Stimulated activated CD8-positive, alpha-beta memory T cell treated with anti-CD3 and anti-CD28 coated beads, Interleukin-2, amount 100 ng/mL, for 48 hours (primary cell): ENCODE measurements at places on chromosomes 11 and 22.

DNA sequence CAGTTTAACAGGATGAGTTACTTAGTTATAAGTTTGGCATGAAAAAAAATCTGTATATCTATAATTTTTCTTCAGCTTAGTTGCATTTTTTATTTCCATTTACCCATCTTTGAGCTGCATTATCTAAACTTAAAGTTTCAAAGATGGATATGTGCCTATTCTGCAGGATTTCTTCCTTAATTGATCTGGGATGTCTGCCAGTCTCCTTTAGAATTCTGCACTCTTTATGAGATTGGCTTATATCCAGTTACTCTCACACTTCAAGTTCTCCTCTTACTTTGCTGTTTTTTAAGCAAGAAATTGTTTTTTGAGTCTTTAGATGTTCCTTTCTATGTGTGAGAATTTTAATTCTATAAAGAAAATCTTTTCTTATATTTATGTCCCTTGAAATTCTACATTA, 5.1 kb upstream of the PDGFD start:
- no peak for DNase-seq

GRCh38 chr11:15493066-15493465, 378.3 kb downstream of the INSC start:
- no peak for DNase-seq

- peak; percentile 36 for DNase-seq
Observed at GRCh38 chr11:33735271-33736147, 714 bp downstream of the CD59 start.

DNA sequence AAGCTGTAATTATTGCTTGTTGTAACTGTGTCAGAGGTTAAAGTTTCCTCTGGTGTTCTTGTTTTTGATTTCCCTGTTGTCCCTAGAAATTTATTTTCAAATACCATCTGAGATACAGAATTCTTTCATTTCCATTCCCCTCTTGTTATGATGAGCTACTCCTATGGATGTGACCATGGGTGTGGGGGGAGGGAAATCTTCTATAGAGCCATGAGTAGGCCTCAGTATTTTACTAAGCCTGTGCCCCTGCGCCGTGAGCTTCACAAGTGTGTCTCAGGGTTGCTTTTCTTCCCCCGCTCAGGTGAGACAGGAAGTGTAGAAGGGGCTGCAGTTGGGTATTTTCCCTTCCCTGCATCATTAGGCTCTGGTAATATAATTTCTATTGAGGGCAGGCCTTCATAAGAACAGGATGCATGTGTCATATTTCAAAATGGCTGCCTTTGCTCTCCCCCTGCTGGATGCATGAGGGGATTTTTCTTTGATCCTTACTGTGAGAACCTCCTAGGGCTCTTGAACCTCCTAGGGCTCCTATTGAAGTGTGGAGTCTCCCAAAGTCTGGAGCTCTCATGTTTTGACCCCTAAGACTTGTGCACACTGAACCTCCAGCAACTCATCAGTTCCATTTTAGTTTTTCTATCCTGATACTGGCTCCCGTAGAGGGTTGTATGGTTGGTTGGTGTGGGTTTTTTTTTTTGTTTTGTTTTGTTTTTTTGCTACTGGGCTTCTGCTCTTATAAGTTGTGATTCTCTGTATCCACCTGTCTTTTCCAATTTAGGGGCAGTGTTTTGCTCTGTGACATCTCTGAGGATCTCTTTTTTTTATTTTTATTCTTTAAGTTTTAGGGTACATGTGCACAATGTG, 658.2 kb downstream of the NTM start:
- no peak for DNase-seq

DNA sequence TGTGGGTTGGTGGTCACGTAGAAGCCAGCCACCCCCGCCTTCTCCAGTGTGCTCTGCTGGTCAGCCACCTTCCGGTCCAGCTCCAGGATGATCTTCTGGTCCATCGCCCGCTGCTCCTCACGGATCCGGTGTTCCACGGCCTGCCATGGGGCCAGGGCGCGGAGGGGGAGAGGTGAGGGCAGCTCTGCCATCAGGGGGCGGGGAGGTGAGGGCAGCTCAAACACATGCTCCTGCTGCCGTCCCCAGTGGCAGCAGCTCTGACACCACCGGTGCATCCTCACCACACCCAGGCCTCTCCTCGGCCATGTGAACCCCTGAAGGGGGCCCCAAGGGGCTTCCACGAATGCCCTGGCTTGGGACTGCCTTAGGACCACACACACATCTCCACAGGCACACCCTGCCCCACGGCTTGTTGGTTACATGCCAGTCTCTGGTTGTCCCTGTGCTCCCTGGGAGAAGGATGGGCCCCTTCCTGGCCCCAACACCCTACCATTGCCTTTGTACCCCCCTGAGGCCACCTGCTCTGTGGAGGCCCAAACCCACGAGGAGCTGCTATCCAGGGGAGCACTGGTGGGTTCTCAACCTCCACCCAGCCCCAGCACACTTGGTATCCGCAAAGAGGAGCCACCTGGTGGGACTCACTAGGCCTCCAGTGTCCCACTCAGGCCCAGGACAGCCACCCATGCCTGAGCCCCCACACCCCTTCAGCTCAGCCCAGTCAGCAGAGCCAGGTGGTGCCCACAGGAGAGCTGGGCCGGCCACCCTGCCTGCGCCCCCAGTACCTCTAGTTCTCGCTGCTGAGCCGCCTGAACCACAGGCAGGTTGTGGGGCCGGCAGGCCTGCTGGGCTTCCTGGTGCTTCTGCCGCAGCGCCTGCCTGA, 4.3 kb downstream of the DGCR6L start:
- no peak for DNase-seq

DNA sequence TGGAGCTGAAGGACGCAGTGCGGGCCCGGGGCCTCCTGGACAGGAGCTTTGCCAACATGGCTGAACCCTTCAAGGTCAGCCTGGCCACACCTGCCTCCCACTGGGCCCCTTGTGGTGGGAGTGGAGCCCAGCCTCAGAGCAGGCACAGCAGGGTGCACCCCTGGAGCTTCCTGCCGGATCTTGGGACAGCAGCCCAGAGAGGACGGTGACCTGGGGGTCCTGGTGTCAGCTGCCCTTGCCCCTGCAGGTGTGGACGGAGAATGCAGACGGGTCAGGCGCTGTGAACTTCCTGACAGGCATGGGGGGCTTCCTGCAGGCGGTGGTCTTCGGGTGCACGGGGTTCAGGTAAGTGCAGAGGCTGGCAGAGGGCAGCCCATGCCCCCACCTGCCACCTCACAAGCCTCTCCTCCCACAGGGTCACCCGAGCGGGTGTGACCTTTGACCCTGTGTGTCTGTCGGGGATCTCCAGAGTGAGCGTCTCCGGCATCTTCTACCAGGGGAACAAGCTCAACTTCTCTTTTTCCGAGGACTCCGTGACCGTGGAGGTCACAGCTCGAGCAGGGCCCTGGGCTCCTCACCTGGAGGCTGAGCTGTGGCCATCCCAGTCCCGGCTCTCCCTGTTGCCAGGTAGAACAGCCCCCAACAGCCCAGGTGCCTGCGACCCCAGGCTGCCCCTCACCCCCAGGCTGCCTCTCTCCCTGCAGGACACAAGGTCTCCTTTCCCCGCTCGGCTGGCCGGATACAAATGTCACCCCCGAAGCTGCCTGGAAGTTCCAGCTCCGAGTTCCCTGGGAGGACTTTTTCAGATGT, 5.1 kb downstream of the PGGHG start:
- DNase-seq, result no peak

DNA sequence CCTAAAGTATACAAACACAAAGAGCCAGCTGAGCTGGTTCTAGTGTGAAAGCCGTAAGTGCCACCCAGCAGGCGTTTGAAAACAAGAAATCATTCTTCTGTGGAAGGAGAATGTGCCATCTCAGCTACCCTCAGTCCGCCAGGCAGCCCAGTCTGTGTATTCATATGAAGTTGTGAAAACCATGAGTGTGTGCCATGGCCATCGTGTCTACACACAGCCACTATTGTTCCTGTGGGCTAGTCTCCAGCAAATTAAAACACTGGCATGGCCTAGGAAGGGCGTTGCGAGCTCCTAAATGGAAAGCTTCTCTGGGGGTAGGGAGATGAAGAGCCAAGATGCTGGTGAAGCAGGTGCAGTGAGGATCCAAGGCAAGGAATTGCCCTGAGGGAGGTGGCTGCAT, 51.5 kb upstream of the HORMAD2 start:
- no peak for DNase-seq

DNA sequence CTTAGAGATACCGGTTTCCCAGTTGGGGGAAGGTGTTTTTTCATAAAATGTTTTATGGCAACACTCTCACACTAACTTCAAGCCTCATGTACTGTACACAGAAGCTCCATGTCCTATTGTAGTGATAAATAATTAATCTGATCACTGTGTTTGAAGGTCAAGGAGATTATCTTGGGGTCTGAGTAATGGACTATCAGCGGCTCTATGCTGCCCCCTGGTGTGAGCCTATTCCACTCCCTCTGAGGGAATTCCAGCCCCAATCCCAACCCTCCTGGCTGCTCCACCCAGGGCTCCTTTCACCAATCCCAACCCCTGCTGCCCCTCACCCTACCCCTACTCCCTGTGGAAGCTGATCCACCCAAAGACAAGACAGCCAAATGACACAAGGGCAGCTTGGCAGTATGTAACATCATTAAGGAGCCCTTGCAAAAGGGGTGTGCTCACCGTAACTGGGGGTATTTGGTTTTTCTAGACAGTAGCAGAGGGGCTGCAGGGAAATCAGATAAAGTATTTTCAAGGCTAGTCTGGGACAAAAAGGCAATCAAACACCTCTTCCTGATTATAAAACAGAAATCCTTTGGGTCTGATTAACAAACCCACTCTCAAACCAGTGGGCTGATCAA, 22.3 kb downstream of the HPS4 start:
- DNase-seq, result peak; percentile 24

GRCh38 chr11:116931206-116931953, 94.0 kb upstream of the APOA1 start:
- DNase-seq, result peak; percentile 4

DNA sequence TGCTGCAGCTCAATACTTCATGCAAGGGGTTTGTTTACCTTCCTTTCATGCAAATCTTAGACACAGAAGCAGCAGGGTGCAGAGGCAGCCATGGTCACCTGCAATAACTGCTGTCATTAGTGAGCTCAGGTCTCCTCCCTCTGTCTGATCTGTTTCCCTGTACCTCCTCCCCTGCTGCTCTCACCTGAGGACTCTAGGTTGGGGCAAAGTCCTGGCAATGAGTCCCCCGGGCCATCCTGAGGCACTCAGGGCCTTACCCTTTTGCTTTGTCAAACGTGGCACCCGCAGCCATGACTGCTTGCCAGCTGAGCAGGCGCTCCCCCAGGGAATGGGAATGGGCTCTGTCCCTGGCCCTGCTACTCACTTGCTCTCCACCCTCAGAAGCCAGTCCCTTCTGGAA, 3.9 kb downstream of the LRRC10B start:
- DNase-seq, result no peak

GRCh38 chr22:33095661-33096060, 37.5 kb upstream of the SYN3 start:
- no peak for DNase-seq

- DNase-seq, result no peak
Observed at GRCh38 chr11:82191695-82192094, 542.0 kb downstream of the FAM181B start.

DNA sequence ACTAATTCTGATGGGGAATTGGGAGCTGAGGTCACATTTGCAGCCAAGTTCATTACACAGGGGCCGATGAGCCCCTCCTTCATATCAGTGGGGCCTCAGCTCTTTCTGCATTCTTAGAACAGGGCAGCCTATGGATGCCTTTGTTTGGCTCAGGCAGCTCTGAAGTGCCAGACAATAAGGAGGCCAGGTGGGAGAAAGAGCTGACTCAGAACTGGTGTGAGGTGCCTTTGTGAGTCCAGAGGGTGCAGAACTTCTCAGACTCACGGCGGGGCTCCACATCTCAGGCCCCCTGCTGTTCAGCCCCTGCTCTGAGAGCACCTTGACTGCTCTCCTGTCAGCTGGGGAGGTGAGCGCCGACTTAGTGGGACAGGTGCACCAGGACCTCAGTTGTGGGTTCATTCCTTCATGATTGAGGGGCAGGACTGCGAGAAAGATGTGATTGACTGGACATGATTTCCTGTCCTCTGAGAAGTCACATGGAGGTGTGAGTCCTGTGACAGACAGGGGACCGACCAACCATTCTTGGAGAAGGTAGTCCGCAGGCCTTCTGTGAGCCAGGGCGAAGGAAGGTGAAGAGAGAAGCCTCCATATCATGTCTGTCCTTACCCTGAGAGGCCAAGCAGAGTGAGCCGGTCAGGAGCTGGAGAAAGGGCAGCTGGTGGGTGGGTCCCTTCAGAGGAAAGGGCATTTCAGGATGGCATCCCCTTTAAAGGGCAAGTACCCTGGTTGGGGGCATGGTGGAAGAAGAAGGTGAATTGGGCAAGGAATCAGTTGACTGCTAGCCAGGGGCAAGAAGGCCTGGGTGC, 245.0 kb upstream of the TBCEL start:
- DNase-seq, result no peak

DNA sequence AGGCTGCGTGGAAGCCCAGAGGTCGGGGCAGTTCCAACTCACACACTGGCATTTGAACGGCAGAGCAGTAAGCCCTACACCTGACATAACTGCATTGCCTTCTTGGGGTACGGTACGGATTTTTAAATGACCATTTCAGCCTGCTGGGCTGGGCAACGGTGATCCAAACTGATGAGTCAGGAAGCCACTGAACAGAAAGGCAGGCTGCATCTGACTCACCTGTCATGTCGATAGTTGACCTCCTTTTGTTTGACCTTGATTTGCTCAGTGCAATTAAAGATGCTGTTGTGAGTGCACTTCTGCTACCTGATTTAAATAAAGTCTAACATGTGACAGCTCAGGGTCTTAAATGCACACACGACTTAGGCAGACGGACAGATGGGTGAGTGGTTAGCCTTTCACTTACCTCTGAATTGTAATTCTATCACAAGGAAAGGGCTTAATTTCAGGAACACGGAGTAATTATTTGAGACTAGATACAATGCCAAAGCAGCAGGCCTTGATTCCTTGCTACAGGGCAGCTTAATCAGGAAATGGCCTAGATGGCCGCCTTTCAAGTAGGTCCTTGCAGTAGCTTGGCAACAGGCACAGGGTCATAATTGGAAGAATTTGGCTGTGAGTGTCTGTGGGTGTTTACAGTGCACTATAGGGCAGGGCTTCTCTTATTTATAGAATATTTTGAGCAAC, 52.2 kb downstream of the BMAL1 start:
- DNase-seq, result no peak

DNA sequence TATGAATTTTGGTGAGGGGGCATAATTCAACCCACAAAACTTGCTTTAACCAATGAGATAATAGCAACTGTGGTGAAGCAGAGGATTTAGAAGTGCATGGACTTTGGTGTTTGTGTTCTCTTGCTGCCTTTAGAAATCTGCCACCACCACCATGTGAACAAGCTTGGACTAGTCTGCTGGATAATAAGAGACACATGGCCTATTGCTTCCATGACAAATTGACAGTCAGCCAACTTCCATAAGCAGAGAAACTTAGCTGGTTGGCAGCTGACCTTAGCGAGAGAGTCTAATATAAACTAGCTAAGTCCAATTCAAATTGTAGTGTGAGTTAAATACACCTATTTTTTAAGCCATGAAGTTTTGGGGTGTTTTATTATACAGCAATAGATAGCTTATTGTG, 482.1 kb upstream of the ANO5 start:
- DNase-seq, result no peak

GRCh38 chr11:68469642-68470041, 9.1 kb downstream of the PPP6R3 start:
- no peak for DNase-seq
